ENCODE measurements at places on chromosomes 11 and 22.

GRCh38 chr11:129723146-129723760, 92.4 kb upstream of the TMEM45B start:
- DNase-seq: no peak

- no peak for DNase-seq
Observed at GRCh38 chr11:90997241-90997640, 774.4 kb upstream of the CHORDC1 start.

GRCh38 chr11:66479394-66480116, 679 bp upstream of the DPP3 start:
- DNase-seq: no peak

- DNase-seq: no peak
Observed at GRCh38 chr11:83845797-83846196, 559.6 kb upstream of the CCDC90B start.

GRCh38 chr22:31130873-31131272, 8.1 kb downstream of the INPP5J start:
- no peak for DNase-seq

GRCh38 chr11:76629853-76630599, 40.5 kb downstream of the LRRC32 start:
- DNase-seq: no peak

GRCh38 chr22:30606455-30607299, at the start of gene TCN2:
Gene TCN2 (plus strand): TSS chr22:30607174. CDS start chr22:30607332, 158 bp downstream.
- no peak for DNase-seq

DNA sequence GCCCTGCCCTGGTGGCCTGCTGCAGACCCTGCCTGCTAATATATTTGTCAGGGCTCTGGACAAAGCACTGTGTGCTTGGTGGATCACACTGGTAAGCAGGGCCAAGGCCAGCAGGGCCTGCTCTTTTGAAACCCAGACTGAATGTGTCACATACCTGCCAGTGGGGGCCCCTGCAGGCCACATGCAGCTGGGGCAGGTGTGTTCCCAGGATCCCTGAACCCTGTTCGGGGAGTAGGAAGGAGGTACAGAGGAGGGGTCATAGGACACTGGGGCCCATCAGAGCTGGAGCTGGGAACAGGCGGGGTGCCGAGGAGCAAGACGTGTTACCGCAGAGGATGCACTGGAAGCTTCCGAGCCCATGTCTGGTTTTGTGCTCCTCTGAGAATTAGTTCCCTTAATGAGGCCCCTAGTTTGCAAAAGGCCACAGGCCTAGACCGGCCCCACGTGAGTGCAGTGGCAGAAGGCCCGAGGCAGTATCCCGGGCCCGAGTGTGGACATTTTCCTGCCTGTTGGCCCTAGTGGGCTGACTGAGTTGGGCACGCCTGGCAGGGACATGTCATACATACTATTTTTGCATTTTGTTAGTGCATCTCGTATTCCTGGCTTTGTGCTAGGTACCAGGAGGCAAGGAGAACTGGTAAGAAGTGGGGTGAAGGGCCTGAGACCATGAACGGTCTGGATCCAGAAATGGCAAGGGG, 11.2 kb upstream of the ACR start:
- no peak for DNase-seq

All from activated gamma-delta T cell (primary cell).